D341Med (cell line): ENCODE measurements at places on chromosomes 1 and 21.

GRCh38 chr1:154171223-154171583 is 16.3 kb upstream of the NUP210L start:
- no peak for DNase-seq

GRCh38 chr1:41361495-41362356 is 492 bp downstream of the FOXO6 start:
- DNase-seq: no peak

DNA sequence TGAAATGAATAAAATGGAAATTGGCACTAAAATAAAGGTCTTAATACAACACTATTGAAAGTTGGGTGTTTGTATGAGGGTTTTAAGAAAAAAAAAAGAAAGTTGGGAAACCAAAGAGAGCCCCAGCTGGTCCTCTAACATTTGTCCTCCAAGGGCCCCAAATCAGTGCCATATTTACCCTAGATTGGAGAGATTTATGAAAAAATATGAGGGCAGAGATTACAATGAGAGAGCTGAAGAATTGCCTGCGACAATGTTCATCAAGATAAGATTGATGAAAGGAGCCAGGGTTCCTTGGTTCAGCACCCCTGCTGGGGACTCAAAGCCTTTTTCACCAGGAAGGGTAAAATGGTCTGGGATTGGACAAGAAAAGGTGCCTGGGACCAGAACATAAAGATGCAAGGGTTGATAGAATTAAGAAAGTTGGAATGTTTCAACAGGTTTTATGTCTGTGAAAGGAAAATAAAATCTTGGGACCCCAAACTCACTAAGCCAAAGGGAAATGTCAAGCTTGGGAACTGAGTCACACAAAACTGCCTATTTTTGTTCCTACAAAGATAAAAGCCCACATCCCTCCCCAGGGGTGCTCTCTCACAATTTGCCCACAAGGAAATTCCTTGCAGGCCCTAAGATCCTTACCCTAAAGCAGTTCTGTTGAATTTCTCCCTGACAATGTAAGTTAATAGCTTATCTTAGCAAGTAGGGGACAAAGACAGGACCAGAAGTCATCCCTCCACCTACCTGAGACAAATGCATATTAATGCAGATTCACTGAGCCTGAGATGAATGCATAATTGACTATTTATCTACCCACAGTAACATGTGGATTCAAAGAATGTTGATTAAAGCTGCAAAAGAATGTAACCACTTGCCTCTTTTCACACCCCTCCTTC is 26.8 kb downstream of the CBR1 start:
- no peak for DNase-seq

DNA sequence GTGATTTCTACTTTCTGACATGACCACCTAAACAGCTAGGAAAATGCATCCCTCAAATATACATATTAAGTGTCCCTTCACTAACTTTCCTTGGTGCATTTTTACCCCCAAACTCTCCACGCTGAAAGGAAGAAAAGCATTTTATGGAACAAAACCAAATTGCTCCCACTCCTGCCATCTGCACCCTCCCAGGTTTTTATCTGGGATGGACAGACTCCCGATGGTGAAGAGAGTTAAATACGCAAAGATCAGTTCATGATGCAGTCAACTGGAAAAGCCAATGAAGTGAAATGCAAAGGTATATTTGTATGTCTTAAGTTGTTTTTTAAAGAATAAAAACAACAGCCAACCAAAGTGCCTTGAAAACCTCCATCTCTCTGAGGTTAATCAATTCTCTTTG is 2.7 kb downstream of the DSTYK start:
- DNase-seq: no peak

DNA sequence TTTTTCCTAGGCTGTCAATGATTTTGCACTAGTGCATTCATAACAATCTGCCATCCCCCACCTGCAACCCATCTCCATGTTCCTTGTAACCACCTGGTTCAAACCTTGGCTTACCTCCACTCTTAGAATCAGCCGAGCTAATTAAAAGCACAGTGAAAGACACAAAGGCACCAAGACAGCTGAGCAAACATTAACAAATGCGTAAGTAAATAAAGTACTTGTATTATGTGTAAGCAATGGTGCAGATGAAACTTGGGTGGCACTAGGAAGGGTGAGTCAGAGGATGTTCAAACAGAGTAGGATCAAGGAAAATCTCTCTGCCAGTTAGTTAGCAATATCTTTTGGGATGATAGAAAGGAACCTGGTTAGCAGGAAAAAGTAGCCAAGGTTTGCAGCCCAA is 5.1 kb upstream of the FOXJ3 start:
- no peak for DNase-seq

DNA sequence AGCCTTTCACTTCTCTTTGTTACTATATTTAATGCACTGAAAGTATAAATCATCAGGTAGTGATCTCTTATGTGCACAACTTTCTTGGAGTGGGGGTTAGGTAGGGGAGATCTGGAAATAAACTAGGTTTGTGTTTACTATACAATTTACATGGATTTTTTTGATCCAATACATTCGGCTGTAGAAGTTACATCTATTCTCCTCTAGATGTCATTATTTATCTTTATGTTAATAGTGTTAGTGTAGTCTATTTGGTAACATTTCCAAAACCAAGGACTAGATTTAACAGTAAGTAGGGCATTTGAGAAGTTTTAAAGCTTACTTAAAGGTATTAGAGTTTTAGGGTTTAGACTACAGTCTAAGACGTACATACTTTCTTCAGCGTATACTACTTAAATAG is 5.4 kb downstream of the VPS45 start:
- peak; percentile 28 for DNase-seq

DNA sequence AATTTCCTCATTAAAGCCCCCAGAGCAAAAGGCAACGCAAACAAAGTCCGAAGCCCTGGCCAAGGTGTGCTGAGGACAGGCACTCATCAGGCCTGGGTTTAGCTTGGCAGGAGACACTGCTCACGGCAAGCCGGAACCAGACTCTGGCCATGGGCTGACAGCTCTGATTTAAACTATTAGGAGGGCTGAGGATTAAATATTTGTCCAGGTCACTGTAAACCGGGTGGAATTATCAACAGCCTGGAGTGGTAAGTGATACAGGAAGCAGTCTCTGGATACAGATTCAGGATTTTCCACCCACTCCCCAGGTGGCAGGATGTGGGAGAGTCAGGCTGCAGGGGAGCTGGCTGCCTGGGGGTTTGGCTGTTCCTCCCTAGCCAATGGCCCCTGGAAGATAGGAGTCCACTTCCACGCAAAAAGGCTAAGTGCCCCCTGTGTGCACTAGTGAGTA is 42.4 kb downstream of the SLC66A1 start:
- no peak for DNase-seq

- no peak for DNase-seq
These were observed 72.6 kb upstream of the SDC3 start for GRCh38 chr1:30981172-30981571.

DNA sequence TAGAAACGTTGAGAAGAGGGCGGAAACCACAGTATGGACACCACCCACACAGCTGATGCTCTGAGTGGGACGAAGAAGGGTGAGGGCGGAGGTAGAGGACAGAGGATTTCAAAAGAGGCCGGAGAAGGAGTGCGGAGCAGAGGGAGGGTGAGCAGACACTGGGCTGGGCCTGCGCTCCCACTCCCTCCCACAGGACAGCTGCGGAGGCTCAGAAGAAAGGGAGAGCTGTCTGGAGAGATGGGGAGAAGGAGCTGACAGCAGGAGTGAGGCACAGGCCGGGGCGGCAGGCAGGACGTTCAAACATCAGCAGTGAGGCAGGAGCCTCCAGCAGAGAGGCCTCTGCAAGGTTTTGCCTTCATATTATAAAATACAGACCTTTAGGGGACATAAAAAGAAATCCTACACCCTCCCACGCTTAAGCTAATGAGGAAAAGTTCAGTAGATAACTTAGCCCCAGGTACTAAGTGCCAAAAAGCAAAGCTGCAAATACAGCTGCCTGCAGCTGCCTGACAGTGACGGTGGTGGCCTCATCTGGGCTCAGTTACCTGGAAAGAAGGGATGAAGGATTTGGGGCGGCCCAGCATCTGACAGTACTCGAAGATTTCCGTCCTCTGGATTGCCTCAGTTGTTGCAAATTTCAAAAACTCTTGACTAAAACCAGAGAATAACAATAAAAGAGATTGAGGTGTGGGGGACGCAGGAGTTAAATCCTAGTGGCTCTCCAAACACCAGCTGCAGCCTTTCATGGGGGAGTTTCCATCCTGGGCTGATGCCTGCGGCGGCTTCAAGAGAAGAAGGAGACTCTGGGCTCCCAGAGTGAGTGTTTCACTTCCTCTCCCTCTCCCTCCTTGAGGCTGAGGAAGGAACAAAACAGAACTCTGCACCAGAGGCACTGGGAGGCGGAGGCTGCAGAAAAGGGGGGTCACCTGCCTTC is 25.6 kb downstream of the SEC16B start:
- DNase-seq: no peak

DNA sequence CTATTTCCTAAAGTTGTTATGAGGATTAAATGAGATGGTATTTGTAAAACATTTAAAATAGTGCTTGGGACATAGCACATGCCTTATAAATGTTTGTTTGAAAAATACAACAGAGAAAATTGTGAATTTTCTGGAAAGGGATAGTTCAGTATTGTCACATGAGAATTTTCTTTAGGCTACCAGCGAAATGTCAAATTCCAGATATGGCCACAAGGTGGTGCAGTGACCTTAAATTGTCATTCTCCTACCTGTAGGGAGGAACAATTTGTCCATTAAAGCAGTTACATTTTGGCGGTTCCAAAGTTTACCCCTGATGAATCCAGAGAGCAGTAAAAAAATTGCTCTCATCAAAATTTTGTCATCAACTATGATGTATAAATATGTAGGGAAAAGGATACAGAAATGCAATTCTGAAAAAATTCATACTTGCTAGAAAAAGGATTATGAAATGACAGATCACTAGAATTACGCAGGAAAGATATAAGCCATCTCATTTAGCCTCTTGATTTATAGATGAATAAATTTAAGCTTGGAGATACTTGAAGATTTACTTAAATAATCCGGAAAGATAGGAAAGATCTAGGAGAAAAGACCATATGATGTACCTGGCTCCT is 50.2 kb upstream of the TSHB start:
- peak; percentile 21 for DNase-seq

- DNase-seq: no peak
These were observed 59.5 kb downstream of the UROD start for GRCh38 chr1:45071567-45071966.

DNA sequence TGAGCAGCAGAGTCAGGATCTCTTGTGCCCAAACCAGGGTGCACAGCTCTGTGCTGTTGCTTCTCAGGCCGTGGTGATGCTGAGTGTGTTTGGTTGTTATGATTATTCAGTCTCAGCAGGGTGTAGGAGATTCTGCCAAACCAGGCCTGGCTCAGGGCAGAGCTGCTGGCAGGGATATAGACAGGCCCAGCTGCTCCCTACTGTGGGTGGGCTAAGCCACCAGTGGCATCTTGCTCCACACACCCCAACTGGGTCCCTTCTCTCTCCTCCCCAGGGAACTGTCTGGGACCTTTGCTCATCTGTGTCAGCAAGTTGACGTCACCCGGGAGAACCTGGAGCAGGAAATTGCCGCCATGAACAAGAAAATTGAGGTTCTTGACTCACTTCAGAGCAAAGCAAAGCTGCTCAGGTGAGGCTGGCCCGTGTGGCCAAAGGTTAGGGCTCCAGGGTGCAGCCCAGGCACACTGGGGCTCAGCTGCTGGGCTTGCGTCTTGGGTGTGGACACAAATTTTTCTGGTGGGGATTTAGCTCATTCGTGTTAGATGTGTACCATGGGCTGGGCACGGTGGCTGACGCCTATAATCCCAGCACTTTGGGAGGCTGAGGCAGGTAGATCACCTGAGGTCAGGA is 9.9 kb upstream of the MIIP start:
- no peak for DNase-seq

- peak; percentile 32 for DNase-seq
These were observed 119.4 kb upstream of the RRP15 start for GRCh38 chr1:218165701-218166114.

DNA sequence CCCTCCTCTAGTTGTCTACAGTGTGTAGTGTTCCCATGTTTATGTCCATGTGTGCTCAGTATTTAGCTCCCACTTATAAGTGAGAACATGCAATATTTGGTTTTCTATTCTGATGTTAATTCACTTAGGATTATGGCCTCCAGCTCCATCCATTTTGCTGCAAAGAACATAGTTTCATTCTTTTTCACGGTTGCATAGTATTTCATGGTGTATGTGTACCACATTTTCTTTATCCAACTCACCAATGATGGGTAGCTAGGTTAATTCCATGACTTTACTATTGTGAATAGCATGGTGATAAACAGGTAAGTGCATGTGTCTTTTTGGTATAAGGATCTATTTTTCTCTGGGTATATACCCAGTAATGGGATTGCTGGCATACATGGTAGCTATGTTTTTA is 67.0 kb downstream of the TBX19 start:
- no peak for DNase-seq

DNA sequence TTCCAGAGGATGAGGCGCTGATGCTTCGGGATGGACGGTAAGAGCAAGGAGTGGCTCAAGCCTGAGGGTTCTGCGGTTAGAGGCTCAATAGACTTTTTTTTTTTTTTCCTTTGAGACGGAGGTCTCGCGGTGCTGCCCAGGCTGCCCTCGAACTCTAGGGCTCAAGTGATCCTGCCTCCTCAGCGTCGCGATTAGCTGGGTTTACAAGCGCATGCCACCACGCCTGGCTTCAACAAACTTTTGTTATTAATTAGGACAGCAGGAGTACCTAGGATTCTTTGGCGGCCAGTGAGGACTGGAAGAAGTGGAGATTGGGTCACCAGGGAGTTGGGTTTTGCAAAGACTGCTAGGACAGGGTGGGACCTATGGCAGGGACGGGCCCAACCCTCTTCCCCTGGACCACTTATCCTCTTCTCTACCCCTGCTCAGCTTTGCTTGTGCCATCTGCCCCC is 587 bp downstream of the SCNM1 start:
- DNase-seq: no peak

DNA sequence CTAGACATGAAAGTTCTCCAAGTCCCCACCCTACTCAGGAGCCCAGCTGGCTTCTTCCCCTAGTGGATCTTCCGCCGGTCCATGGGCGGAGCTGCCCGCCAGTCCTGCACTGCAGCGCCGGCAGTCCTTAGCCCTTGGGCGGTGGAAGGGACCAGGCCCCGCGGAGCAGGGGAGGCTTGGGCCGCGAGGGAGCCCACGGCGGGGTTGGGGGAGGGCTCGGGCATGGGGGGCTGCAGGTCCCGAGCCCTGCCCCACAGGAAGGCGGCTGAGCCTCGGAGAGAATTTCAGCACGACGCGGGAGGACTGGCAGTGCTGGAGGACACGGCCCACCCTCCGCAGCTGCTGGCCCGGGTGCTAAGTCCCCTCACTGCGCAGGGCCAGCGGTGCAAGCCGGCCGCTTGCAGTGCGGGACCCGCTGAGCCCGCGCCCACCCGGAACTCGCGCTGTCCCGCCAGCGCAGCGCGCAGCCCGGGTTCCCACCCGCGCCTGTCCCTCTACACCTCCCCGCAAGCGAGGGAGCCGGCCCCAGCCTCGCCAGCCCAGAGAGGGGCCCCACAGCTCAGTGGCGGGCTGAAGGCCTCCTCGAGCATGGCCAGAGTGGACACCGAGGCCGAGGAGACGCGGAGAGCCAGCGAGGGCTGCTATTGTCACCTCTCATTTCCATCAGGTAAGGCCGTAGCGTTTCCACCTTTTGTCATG is 1398.6 kb downstream of the MRPL39 start:
- DNase-seq: no peak
